ENCODE measurements at places on chromosomes 12 and 14.

- DNase-seq, result no peak
Observed at GRCh38 chr12:14396071-14396470, 30.6 kb downstream of the ATF7IP start.

- DNase-seq, result peak; percentile 75
Observed at GRCh38 chr12:49357103-49357678, 10.1 kb upstream of the SPATS2 start.

DNA sequence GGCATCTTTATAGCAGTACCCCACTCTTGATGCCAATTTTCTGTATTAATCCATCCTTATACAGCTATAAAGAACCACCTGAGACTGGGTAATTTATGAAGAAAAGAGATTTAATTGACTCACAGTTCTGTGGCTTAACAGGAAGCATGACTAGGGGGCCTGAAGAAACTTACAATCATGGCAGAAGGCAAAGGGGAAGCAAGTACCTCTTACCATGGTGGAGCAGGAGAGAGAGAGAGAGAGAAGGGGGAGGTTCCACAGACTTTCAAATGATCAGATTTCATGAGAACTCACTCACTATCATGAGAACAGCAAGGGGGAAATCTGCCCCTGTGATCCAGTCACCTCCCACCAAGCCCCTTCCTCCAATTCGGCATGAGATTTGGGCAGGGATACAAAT, 84.4 kb downstream of the SLC24A4 start:
- peak; percentile 13 for DNase-seq

GRCh38 chr12:56836317-56836716, 73.2 kb downstream of the HSD17B6 start:
- peak; percentile 70 for DNase-seq

DNA sequence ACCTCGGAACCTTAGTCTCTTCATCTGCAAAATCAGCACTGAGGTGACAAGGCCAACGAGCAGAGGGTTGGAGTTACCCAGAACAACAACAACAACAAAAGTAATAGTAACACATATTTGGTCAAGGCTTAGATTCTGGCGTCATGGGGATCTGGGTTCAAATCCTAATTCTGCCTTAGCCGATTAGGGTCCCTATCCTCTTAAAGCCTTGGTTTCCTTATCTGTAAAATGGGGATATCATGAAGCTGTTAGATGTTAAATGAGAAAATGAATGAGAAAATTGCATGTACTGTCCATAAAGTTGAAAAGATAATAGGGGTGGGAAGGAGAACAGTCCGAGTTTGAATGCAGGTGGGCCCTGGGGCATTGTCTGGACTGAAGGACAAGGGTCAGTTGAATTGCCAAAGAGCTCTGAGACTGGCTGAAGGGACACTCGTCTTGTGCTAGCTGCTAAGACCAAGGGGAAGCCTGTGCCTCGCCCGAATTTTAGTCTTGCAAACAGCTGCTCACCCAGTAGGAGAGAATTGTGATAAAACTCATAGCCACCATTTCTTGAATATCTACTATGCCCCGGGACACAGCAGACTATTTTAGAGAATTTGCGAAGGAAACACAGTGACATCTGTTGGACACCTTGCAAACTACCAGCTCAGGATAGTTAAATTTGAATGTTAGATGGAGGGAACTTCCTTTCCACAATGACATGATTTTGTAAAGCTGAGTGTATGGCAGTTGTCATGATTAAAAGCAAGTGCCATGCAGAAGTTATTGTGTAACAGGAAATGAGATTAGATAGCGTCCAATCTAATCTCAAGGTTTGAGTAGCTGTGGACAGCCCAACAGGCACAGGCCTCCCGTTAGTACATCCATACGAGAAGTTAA, 6.8 kb upstream of the HNF1A start:
- peak; percentile 91 for DNase-seq

DNA sequence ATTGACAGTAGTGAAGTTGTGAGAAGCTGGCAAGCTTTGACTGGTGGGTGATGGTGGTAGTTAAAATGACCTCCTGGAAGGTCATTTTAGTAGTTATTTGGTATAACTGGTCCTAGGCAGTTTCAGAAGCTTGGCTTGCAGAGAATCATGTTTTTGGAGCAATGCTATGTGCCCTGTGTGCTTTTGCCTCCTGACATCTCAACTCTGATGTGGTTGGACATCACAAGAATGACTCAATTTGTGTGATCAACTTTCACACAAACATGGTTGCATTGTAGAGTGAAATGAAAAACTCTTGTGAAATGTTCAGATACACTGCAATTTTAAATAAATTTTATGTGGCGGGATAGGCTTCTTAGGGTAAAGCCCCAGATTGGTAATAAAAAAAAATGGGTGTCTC, 8.3 kb upstream of the ABCD2 start:
- no peak for DNase-seq

DNA sequence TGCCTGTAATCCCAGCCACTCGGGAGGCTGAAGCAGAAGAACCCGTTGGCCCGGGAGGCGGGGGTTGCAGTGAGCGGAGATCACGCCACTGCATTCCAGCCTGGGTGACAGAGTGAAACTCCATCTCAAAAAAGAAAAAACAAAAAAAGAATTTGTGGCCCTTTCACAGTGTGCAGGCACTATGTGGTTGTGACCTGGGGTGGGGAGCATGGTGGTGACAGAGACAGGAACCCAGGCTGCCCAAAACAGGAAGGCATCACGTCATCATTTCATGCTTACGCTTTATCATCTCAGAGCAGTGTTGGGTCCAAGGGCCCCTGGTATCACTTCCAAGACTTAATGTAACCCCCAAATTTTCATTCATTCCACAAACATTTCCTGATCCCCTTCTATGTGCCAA, 175.7 kb upstream of the GSC start:
- no peak for DNase-seq

- no peak for DNase-seq
Observed at GRCh38 chr12:107649661-107650061, 35.9 kb upstream of the PWP1 start.

- no peak for DNase-seq
Observed at GRCh38 chr12:57859121-57859520, 12.6 kb upstream of the CTDSP2 start.

DNA sequence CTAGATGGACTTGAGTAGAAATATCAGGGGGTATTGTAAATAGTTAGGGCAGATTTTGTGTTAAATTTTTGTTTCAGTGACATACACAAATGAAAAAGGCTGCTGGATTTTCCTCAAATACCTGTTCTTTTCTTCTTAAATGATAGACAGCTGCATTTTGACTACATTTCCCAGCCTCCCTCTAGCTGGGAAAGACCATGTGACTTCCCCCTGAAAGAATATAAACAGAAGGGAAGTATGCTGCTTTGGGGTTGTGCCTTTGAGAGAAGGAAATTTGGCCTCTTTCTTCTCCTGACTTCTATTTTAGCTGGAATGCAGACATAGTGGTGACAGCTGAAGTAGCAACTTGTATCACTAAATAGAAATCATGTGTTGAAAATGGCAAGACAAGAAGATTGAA, 476.1 kb upstream of the SYT1 start:
- DNase-seq, result no peak

DNA sequence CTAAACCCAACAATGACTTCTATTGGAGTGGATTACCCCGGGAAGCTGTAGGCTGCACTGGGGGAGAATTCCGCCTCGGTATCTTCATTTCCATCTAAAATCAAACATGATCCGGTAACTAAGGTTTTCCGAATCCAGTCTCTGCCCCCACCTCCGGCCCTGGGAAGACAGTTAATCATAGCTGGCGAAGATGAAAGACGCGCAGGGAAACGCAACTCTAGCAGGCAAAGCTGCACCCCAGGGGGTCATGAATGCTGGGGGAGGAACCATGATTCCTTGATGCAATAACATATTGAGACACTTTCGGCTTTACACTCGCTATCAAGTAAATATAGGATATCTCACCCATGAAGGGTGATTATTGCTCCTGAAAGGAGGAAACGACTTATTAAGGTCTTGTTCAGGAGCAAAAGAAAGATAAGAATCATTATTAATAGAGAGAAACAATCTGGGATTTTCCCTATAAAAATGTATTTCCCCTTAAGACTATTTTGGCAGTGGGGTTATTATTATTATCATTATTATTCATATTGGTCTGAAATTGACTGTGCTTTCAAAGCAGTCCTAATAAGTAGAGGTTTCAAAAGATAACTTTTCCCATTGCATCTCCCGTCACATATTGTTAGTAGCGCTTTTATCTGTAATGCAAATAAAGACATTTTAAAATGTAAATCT, 614.9 kb downstream of the VRK1 start:
- no peak for DNase-seq

- no peak for DNase-seq
Observed at GRCh38 chr14:35353409-35354172, 51.0 kb downstream of the NFKBIA start.

Measured in NAMALWA (cell line).